ENCODE measurements at places on chromosomes 3 and 15. TPM values are rescaled to one million over a fixed set of nuclear protein-coding genes. Genes with fewer than 3 reads are reported as not detected.

MORC1 gene
- not detected for total RNA-seq

STRA6 gene
- not detected for total RNA-seq

KLHL40 gene
- not detected for total RNA-seq

PIF1 gene
- total RNA-seq: 85.5 TPM

RAB6B gene
- total RNA-seq: 1.0 TPM

FSD2 gene
- not detected for total RNA-seq

BRK1 gene
- total RNA-seq: 106 TPM

IQCF5 gene
- not detected for total RNA-seq

TGM4 gene
- total RNA-seq: not detected

KNL1 gene
- total RNA-seq: 52.1 TPM

LIPC gene
- 5.3 TPM for total RNA-seq

TGM5 gene
- total RNA-seq: 1.1 TPM

RLBP1 gene
- total RNA-seq: not detected

CP gene
- not detected for total RNA-seq

ZFYVE19 gene
- 28.2 TPM for total RNA-seq

SHISA5 gene
- total RNA-seq: 313 TPM

ACP3 gene
- not detected for total RNA-seq

PAQR5 gene
- not detected for total RNA-seq

KBTBD12 gene
- total RNA-seq: not detected

STRIT1 gene
- not detected for total RNA-seq

EPHA3 gene
- not detected for total RNA-seq

SERPINI2 gene
- total RNA-seq: not detected

C3orf20 gene
- total RNA-seq: not detected

ARL14 gene
- total RNA-seq: not detected

PIGB gene
- total RNA-seq: 31.2 TPM

OSBPL10 gene
- 2.3 TPM for total RNA-seq

NRROS gene
- total RNA-seq: 47.8 TPM

MUC4 gene
- total RNA-seq: 0.03 TPM

GAP43 gene
- total RNA-seq: not detected

LMCD1 gene
- 2.3 TPM for total RNA-seq

FANCD2OS gene
- total RNA-seq: not detected

SNX4 gene
- 37.9 TPM for total RNA-seq

THBS1 gene
- 1.4 TPM for total RNA-seq

ALDH1L1 gene
- not detected for total RNA-seq

STXBP5L gene
- total RNA-seq: not detected
